Dermis lymphatic vessel endothelial cell (primary cell): ENCODE measurements at places on chromosomes 5 and 9. TPM values are rescaled to one million over a fixed set of nuclear protein-coding genes. Genes with fewer than 3 reads are reported as not detected.

LRRC14B gene
- not detected in 2 replicates for total RNA-seq

ENTREP1 gene
- total RNA-seq, result 7.6 and 8.0 TPM in 2 replicates

DAB2 gene
- total RNA-seq, result 118 and 129 TPM in 2 replicates

DCAF12 gene
- 18.7 and 23.4 TPM in 2 replicates for total RNA-seq

SPEF2 gene
- 0.11 and 1.5 TPM in 2 replicates for total RNA-seq

SPINK7 gene
- not detected in 2 replicates for total RNA-seq

SCGB3A2 gene
- total RNA-seq, result not detected in 2 replicates

GDNF gene
- total RNA-seq, result not detected in 2 replicates

ADGRV1 gene
- total RNA-seq, result 0.11 and 0.17 TPM in 2 replicates

SIT1 gene
- total RNA-seq, result not detected in 2 replicates

CDO1 gene
- 0.43 and 1.7 TPM in 2 replicates for total RNA-seq

ANKRD55 gene
- 2.9 and 3.0 TPM in 2 replicates for total RNA-seq

IL9 gene
- not detected in 2 replicates for total RNA-seq

POU5F2 gene
- 0.33 and 0.43 TPM in 2 replicates for total RNA-seq

GARIN3 gene
- total RNA-seq, result not detected in 2 replicates

GAS1 gene
- 1.8 and 2.4 TPM in 2 replicates for total RNA-seq

KCNN2 gene
- total RNA-seq, result 2.0 and 5.2 TPM in 2 replicates

TICAM2 gene
- 0.17 and 0.43 TPM in 2 replicates for total RNA-seq

PPP3R2 gene
- total RNA-seq, result not detected in 2 replicates

CSNK1G3 gene
- 48.8 and 52.9 TPM in 2 replicates for total RNA-seq

PLPP7 gene
- total RNA-seq, result 2.1 and 2.6 TPM in 2 replicates

NFIL3 gene
- 3.6 and 4.2 TPM in 2 replicates for total RNA-seq

EPB41L4B gene
- total RNA-seq, result 0.22 and 0.86 TPM in 2 replicates

CNTNAP3 gene
- 86.4 and 88.0 TPM in 2 replicates for total RNA-seq

PCA3 gene
- total RNA-seq, result 0.11 and 0.17 TPM in 2 replicates

DOCK8 gene
- total RNA-seq, result 5.5 and 9.4 TPM in 2 replicates

PCDHB13 gene
- total RNA-seq, result 1.1 and 1.3 TPM in 2 replicates

PCDHB8 gene
- total RNA-seq, result 0.43 and 0.65 TPM in 2 replicates

AGXT2 gene
- total RNA-seq, result not detected in 2 replicates

PCDHGC5 gene
- 0.33 and 0.52 TPM in 2 replicates for total RNA-seq

MXD3 gene
- total RNA-seq, result 3.9 and 4.2 TPM in 2 replicates

SPATA31E1 gene
- total RNA-seq, result not detected in 2 replicates

KLF9 gene
- 23.5 and 30.6 TPM in 2 replicates for total RNA-seq

INSL4 gene
- not detected in 2 replicates for total RNA-seq
